ENCODE measurements at places on chromosomes 13 and 19.

DNA sequence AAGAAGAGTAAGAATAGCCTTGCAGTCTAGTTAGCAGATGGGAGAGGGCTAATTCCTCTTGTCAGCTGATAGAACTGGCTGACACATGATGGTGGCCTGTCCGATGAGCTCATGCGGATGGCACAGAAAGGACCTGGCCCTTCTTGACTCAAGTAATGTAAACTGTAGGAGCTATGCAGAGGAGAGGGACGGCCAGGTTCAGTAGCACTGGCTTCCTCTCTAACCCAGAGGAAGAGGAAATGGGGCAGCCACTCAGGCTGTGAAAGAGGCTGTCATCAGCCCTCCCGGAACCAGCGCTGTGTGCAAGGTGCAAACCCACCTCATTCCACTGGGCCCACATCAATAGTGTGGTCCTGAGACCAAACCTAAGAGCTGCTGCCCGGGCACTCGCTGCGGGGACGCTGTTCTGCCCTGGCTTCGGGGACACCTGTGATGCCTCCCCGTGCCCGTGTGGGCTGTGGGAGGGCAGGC lies 30.8 kb upstream of the USE1 start:
- no peak for DNase-seq

DNA sequence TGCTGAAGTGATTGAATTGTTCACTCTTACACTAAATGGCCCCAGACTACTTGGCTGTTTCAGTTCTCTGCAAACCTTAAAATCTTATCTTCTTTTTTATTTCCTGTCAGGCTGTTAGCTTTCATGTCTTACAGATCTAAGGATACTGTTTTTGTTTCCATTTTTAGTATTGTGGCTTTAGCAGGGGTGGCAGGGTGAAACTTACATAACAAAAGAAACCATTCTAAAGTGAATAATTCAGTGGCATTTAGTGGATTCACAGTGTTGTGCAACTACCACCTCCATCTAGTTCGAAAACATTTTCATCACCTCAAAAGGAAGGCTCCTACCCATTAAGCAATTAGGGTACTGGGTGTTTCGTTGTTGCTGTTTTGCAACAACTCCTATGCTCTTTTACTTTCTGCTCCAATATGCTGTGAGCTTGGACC lies 19.8 kb downstream of the TMEM272 start:
- no peak for DNase-seq

- no peak for DNase-seq
These were observed 18.1 kb upstream of the NPAS1 start for GRCh38 chr19:47001584-47001983.

DNA sequence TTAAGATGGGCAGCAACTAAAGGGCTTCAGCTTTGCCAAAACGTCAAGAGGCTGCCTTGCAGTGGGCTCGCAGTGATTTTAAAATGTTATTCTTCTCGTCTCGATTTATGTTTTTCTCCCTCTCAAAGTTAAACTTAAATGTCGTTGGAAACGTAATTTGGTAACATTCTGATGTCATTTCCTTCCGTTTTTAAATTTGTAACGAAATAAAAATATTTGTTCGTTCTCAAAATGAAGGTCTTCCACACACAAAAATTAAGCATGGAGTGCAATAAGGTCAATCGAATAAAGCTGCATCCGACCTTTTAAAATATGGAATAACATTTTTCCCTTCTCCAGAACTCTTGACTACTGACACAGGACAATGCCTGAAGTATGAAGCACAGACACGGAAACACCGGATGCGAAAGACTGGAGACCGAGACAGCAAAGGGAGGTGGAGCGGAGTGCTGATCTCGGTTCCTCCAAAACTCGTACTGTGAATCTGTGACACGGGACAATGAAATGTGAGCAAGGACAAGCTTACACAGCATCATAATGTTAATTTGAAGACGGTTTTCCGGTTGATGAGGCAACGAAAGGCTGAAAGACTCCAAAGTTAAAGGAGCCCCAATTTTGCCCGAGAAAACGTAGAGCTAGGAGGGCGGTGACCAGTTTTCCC lies 850 bp downstream of the MTMR6 start:
- DNase-seq = peak; percentile 80

DNA sequence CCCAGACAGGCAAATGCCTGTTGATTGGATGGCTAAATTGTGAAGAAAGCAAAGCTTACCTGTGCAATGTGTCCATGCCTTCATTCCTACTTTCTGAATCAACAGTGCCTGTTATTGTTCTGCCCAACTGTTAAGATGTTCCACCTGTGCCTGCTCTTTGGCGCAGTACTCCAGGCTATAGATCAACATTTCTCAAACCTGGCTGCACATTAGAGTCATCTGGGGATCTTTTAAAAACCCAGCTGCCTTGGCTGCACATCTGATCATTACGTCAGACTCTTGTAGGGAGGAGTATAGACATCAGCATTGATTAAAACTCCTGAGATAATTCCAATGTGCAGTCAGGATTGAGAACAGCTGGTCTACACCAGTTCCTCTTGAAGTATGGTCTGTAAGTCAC lies 16.2 kb upstream of the CPB2 start:
- DNase-seq = no peak
